Substantia nigra (tissue), 51 donors: ENCODE measurements at places on chromosomes 2 and 18.

GRCh38 chr2:233944269-233944668 lies 27.1 kb downstream of the TRPM8 start:
- no peak for DNase-seq

DNA sequence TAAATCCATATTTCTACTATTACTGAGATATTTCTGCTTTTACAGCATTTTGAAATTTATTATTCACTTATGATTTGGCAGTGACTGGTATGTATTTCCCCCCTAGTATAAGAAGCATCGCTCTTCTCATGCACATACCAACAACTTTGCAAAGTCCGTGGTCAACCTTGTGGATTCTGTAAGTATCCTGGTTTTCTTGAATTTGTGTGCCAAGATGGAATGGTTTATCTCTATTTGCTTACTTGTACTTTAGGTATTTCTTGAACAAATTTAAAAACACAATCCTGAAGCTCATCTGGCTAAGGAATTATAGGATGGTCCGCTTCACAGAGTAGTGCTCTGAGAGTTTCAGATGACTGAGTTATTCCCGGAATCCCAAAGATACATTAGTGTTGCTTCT lies 85.0 kb upstream of the FAM237A start:
- no peak for DNase-seq

GRCh38 chr2:127451981-127452380 lies 33.8 kb downstream of the PROC start:
- DNase-seq, result no peak

DNA sequence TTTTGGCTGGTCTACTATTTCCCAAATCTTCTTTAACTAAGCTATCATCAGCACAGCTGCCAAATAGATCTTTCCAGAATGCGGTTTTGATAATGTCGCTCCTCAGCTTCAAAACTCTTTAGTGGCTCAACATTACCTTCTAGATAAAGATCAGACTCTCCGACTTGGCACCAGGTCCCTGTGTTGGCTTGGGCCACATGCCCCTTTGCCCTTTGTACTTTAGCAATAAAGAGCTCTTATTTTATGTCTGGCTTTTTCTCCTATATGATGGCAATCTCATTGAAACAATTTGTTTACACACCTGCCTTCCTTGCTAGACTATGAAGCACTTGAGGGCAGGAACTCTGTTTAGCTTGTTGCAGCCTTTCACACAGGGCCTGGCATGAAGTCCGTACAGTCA lies 128.9 kb upstream of the GATA6 start:
- DNase-seq, result no peak

DNA sequence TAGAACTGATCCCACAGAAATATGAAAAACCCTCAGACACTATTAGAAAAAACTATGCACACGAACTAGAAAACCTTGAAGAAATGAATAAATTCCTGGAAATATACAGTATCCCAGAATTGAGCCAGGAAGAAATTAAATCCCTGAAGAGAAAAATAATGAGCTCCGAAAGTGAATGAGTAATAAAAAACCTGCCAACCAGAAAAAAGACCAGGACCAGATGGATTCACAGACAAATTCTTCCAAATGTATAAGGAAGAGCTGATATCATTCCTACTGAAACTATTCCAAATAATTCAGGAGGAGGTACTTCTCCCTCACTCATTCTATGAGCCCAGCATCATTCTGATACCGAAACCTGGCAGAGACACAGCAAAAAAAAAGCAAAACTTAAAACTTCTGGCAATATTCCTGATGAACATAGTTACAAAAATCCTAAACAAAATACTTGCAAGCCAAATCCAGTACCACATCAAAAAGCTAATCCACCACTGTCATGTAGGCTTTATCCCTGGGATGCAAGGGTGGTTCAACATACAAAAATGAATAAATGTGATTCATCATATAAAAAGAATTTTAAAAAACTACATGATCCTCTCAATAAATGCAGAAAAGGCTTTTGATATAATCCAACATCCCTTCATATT lies 1397.6 kb upstream of the DDX18 start:
- DNase-seq, result no peak

GRCh38 chr2:237488901-237489860 lies 2.1 kb downstream of the MLPH start:
- no peak for DNase-seq

- no peak for DNase-seq
These were observed 13.8 kb upstream of the YWHAQ start for GRCh38 chr2:9644603-9645002.

DNA sequence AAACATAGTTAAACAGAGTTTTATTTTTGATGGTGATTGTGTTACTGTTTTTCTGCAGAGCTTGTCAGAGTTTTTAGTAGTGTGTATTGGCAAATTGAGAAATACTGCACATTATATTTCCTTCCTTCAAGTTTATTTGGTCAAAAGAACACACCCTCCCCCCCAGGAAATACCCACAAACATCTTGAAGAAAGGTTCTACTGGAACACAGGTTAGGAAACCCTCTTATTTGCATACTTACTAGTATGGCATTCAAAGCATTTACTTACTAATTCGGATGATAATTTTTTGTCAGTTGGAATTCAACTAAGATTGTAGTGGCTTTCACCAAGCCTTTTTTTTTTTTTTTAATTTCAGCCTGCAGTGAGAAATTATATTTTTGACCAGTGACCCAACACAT lies 9.1 kb downstream of the CAB39 start:
- DNase-seq, result no peak

DNA sequence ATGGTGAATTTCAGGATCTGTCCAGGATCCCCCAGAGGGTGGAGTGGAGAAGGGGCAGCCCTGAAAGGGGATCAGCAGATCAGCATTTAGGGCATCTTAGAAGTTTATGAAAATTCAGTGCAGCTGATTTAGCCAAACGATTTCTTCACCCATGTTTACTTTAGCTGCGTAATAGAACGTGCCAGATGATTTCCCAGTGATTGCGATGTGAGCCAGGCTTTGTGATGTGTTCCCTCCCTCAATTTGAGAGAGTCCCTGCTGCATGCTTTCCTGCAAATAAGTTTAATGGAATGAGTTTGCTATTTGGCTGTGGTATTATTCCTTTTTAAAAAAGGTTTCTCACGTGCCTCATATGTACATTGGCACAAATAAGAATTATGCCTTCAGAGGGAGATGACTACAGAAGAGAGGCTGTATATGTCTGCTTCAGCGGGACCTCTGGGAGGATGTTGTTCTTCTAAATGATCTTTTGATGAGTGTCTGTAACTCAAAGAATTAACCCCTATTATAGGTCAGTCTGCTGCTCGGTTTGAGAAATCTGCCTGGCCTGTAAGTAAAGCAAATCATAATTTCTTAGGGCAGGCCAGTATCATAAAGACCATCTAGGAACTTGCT lies 111.9 kb downstream of the MRO start:
- DNase-seq, result no peak
